D721Med (cell line): ENCODE measurements at places on chromosomes 12 and 14.

DNA sequence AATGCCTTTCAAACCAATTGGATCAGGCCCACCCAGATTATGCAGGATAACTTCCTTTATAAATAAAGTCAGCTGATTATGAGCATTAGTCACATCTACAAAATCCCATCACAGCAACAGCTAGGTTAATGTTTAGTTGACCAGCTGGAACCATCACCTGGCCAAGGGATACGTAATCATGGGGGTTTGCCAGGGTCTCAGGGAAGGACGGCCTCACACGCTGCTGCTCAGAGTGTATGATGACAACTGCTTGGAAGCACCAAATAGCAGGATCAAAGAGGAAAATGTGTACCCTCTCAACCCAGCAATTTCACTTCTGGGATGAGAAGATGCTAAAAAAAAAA is 162.6 kb downstream of the SLC15A4 start:
- no peak for DNase-seq

- DNase-seq: no peak
These were observed 9.5 kb downstream of the OAS1 start for GRCh38 chr12:112916270-112916669.

DNA sequence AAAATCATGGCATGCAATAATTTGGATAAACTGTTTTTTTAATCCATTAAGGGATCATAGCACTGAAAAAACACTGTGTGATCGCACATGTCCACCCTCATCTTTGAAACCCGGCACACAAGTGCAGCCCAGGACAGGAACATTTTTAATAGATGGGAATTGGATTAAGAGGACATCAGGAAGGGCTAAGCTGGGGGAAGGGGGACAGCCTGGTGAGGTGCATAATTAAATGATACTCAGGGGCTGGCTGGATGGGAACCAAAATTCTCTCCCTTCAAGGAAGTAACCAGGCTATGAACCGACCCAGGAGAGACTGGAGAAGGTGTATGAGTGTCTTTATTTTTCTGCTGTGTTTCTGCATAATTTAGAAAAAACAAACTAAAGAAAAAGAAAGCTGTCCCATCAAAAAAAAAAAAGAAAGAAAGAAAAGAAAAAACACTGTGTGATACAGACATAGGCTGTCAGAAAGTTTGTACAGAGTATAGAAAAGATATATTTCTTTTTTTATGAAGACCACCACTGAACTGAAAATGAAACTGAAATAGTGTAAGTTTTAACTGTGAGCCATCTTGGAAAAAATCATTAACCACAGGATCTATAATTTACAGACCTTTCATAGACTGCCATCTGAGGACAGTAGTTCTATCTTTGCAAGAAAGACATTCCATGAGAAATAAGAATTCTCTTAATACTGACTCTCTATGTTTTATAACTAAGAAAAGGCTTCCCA is 75.1 kb upstream of the SLC38A4 start:
- DNase-seq: no peak

DNA sequence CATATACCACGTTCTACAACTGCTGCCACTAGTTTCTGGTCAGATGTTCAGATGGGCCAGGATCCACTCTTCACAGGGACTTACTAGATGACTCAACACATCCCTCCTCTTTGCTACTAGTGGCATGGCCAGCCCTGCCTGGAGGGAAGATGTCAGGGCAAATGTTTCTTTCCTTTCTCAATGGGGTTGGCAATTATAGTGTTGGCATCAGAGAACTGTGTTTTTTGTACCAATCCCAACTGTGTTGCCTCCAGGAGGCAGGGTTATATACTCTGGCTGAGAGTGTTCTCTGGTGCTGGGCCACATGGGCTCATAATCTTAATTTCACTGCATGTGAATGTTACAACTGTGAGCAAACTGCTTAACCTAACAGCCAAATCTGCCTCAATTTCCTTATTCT is 69.9 kb upstream of the AVPR1A start:
- DNase-seq: no peak

GRCh38 chr12:94128280-94128679 is 20.1 kb upstream of the PLXNC1 start:
- no peak for DNase-seq

- DNase-seq: no peak
These were observed 84.7 kb downstream of the NTF3 start for GRCh38 chr12:5516371-5517241.

GRCh38 chr14:51529736-51530135 is 122.0 kb upstream of the FRMD6 start:
- no peak for DNase-seq

DNA sequence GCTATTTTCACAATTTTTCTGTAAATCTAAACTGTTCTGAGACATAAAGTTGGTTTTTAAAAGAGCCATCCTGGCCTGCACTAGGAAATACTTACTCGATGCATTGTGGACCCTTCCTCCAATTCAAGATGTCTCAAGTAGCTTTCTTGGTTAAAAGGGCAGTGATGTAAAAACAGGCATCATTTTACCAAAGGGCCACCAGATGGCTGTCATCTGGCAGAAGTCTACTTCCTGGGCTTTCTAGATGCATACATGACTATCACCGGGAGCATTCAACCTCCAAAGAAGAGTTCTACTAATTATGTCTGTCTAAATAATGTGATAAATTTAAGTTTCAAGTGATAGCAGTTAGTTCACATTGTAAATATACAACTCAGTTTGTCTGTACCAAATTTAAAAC is 96.8 kb upstream of the FRMD6 start:
- DNase-seq: no peak

DNA sequence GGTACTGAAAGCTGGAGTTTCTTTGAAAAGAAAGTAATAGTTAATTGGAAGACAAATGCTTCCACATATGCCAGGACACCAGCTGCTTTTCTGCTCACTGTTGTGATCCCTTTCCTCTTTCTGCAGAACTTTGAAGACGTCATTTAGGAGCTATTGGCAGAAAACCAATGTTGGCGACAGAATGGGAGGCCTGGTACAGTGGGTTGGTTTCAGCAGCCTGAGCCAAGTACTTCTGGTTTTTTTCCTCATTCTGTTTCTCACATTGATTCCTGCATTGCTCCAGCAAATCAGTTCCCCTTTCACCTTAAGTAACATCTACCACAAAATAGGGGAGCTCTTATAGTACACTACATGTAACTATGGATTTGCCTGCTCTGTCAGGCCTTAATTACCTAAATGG is 96.9 kb downstream of the FIGNL2 start:
- DNase-seq: no peak

DNA sequence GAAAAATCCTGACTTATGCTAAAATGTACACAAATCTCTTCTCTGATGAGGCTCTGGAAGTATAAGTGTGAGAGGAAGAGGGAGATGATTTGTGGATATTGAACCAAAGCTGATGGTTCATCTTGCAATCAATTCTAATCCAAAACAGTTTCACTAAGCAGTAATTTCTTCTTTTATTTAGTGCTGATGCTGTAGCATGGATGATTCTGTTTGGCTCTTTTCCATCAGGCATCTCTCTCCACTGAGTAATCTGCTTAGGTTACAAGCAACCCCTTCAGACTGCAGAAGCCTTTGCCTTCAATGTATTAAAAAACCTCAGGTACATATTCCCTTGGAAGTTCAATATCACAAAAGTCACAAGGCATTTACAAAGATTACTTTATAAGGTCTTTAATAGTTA is 159.1 kb upstream of the CCDC198 start:
- DNase-seq: no peak

GRCh38 chr12:113299619-113300237 is 35.2 kb downstream of the SLC8B1 start:
- DNase-seq: no peak

- DNase-seq: no peak
These were observed 115.6 kb upstream of the METAP2 start for GRCh38 chr12:95358111-95359083.

DNA sequence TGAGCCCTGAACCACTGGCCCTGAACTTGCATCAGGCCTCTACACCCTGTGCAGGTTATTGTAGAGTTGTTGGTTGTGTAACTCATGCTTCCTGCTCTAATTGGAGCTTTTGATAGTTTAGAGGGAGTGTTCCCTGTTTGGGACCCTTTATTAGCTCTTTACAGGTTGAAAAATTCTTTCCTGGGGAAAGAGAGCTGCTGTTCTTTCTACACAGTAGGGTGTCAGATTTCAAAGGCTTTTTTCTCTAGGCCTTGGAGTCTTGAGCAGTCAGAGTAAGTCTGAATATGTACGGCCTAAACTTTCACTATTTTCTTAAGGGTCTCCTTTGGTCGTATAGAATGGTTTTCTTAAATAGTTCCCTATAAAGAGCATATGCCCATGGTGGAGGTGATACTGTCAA is 60.8 kb upstream of the NEDD1 start:
- no peak for DNase-seq

- no peak for DNase-seq
These were observed 542.7 kb upstream of the LMO3 start for GRCh38 chr12:17148706-17149105.

DNA sequence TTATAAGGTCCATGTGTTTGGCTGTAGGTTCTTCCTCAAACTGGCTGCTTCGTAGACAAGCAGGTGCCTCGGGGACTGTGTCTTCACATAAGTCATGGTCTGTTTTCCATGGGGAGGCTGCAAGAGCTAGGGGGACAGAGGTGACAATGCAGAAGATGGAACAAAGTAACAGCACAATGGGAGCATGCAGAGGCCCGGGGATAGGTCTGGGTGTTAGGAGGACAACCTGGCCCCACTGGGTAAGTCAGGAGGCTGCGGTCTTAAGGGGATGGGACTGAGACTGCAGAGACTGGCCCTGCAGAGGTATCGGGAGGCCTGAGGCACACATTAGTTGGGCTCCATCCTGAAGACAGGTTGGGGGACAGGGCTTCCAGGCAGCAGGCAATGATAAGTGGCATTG is 88.9 kb downstream of the NTF3 start:
- DNase-seq: no peak

DNA sequence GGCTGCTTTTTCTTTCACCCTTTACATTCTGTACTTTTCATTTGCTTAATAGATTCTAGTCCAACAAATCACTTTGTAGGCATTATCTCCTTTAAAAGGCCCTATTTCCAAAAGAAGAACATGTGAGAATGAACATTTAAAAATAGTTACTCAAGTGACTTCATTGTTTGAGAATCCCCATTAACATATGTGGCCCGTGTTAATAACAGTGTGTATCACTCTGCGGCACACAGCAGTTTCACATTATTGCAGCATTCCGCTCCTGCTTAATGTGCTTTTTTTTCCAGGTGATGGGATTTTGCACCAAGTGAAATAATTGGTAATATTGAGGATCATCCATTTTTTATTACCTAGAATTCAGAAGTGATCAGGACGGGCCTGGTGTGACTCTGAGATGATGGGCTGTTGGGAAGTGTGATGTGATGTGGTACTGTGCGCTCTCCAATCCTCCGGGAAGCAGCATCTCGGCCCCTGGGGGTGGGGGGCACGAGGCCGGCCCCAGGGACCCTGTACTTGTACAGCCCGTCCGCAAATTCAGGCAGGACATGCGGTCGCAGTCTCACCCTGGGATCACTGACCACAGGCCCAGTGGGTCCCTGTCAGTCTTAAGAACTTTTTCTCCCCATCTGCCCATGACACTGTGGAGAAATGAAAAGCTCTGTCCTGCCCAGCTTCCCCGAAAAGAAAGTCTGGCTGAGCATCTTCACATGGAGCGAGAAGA is 32.9 kb downstream of the SLC15A4 start:
- DNase-seq: no peak

- no peak for DNase-seq
These were observed 15.4 kb upstream of the NIN start for GRCh38 chr14:50846226-50846880.

- DNase-seq: no peak
These were observed 678.4 kb downstream of the MED13L start for GRCh38 chr12:115598871-115599811.

DNA sequence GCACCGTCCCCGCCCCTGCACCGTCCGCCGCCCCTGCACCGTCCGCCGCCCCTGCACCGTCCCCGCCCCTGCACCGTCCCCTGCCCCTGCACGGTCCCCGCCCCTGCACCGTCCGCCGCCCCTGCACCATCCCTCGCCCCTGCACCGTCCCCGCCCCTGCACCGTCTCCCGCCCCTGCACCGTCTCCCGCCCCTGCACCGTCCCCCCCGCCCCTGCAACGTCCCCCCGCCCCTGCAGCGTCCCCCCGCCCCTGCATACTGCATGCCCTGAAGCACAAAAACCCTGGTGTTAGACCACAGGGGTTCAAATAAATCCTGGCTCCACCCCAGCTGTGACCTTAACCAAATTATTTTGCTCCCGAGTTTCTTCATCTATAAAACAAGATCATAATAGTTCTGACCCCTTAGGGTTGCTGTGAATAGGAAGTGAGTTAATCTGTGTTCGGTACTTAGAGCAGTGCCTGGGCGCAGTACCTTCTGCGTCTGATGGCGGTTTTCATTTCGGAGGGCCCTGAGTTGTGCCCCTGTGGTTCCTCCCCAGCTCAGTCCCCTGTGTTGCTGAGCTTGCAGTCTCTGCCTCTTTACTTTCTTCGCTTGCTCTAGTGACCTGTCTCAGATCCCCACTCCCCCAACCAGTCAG is 38.1 kb downstream of the ESRRB start:
- no peak for DNase-seq

GRCh38 chr14:61670576-61670975 is 24.7 kb upstream of the HIF1A start:
- no peak for DNase-seq

GRCh38 chr12:4794491-4794890 is 74.3 kb downstream of the GALNT8 start:
- DNase-seq: no peak

- DNase-seq: no peak
These were observed 59.5 kb upstream of the RNU6-7 start for GRCh38 chr14:32142341-32142740.

- no peak for DNase-seq
These were observed 8.5 kb downstream of the BORCS5 start for GRCh38 chr12:12365446-12365802.

- DNase-seq: no peak
These were observed 31.8 kb downstream of the CCDC198 start for GRCh38 chr14:57461777-57462320.

GRCh38 chr12:104352106-104352713 is 48.7 kb downstream of the EID3 start:
- DNase-seq: no peak

- DNase-seq: peak; percentile 50
These were observed 28.8 kb upstream of the LRRC10 start for GRCh38 chr12:69639400-69640016.

- no peak for DNase-seq
These were observed 33.2 kb upstream of the LTBP2 start for GRCh38 chr14:74645244-74645643.

GRCh38 chr14:22388669-22389595 is 200.1 kb downstream of the DAD1 start:
- no peak for DNase-seq
